ENCODE measurements at places on chromosomes 4 and X.

DNA sequence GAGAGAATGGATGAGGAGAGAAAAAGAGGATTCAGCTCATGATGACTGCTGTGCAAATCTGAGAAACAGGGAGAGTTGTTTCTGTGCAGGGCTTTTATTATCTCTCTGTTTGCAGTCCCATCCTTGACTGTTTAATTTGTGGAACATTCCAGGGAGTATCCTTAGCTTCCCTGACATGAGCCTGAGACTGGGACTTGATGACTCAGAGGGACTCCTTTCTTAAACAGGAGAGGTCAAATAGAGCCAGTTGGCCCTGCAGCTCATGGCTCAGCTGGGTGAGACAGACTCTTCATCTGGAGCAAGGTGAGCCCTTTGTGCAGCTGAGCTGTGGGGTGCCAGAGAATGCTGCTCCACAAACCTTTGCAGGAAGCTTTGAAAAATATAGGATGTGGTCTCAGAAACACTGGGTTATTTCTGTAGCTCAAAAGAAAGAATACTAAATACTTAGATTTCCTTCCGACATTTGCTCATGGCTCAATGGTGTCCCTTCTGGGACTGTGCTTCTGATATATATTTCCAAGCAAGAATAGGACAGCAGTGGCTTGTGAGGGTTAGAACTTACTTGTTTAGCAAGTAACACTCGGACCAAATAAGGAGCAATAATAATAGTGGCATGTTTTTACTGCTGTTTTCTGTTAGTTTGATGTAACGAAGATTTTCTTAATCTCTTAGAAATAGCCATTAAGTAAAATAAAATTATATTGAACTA is 14.5 kb downstream of the ARHGAP24 start:
- DNase-seq = peak; percentile 61

- DNase-seq = peak; percentile 71
Observed at GRCh38 chr4:48602222-48602621, 112.2 kb downstream of the ZAR1 start.

DNA sequence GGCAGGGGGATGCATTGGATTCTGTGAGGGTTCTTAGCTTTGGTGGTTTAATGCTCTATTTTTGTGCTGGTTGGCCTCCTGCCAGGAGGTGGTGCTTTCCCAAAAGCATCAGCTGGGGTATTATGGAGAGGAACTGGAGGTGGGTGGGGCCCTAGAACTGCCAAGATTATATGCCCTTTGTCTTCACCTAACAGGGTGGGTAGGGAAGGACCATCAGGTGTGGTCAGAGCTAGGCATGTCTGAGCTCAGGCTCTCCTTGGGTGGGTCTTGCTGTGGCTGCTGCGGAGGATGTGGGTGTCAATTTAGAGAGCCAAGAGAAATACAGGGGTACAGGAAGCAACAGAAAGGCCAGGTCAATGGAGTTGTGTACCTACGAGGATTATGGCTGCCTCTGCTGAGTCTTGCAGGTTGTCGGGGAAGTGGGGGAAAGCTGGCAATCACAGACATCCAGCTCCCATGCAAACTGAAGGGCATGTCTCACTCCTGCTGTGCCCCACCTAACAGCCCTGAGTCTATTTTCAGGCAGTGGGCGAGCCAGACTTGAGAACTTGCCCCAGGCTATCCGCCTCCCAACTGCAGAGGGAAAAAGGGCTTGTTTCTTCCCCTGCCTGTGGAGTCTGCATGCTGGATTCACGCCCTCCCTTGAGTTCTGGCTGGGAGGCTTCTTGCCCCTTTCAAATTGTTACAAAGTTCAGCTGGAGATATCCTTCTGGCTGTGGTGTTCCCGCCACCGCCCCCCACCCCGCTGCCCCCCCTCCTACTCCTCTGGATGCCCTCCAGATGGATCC is 212.0 kb downstream of the COMMD8 start:
- no peak for DNase-seq

DNA sequence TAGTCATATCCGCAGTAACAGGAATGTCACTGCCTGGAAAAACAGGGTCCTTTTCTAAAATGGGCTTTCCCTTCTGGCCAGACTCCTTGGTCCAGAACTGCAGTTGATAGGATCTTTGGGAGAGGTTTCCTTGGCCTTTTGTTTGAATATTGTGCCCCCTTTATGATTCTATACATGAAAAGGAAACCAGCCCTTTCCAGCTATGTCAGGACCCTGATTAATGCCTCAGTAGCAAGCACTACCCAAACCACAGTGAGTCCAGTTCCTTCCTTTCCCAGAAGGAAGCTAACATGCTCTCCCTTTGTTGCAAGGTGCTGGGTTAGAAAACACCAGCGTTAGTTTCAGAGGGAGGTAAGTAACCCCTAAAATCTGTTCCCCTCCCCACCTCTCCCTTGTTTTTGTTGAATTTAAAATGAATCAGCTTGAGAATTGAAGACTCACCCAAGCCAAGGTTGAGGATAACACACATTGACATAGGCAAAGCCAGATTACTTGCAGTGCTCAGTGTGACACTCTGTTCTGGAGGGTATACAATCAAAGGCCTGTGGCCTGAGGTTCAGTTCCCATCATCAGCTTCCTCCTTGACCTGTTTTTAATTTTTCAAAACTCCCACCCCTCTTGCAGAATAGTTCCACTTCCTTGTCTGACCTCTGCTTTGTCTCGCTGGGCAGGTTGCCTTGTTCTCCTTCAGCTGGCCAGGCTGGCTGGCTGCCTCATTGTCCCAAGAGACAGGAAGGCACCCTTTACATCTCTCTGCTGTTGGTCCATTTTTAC is 87.6 kb upstream of the PLAC1 start:
- DNase-seq = no peak

- DNase-seq = no peak
Observed at GRCh38 chr4:152556283-152556682, 20.4 kb upstream of the FBXW7 start.

DNA sequence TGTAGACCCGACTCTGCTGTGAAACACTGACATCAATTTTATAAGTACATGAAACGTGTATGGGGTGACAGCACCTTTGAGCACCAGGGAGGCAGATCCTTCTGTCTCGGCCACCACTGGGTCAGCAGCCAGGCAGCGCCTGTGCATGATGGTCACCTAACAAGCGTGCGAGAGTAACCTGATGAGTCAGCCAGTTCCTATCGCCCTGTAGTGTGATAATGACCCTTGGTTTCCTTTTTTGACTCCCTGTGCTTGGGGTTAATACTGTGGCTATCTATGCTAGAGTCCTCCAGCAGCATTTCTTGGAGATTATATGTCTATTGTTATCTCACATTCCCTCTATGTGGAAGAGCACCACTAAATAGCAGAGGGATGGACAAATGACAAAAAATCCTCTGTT is 101.6 kb downstream of the NPNT start:
- no peak for DNase-seq

GRCh38 chr4:3062471-3062870 is 11.9 kb downstream of the HTT-AS start:
- DNase-seq = no peak

DNA sequence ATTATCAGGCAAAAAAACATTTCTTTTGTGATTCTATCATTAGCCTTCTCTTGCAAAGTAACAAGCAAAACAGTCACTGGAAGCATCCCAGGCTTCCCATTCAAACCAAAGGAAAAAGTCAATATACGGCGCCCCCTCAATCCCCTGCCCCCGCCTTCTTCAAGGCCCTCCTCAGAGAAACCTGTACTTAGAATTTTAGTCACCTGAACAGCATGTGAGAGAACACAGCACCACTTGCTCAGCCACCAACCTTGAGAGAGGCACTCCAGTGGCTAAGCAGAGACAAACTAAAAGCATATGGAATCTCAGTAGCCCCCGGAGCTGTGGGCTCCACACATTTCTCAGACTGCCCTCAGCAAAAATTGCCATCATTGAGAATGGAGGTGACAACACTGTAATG is 25.2 kb downstream of the LEF1 start:
- DNase-seq = no peak

GRCh38 chr4:153634738-153635353 is 49.2 kb upstream of the TLR2 start:
- peak; percentile 21 for DNase-seq

DNA sequence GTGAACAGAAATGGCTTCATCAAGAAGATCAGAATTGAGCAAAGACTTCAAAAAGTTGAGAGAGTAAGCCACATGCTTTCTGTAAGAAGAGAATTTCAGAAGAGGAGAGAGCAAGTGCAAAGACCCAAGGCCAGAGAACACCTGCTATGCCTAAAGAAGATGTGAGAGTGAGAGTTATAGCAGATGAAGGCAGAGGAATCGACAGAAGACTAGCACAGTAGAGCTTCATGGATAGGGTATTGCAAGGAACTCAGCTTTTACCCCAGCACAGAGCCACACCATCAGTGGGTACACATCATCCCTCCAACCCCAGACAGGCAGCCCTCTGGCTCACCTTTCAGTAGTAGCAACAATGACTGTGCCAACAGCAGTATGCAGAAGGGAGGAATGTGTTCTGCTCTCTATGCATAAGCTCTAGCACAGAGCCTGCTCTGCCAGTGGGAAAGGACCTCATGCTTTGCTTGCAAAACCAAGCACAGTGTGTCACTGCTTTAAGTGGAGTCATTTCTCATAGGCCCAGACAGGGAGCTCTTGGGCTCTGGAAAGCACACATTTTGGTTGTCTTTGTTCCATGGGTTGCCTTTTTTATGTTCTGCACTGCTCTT is 318.6 kb downstream of the NAF1 start:
- DNase-seq = no peak

- peak; percentile 75 for DNase-seq
Observed at GRCh38 chr4:147768113-147768512, 36.2 kb downstream of the ARHGAP10 start.

DNA sequence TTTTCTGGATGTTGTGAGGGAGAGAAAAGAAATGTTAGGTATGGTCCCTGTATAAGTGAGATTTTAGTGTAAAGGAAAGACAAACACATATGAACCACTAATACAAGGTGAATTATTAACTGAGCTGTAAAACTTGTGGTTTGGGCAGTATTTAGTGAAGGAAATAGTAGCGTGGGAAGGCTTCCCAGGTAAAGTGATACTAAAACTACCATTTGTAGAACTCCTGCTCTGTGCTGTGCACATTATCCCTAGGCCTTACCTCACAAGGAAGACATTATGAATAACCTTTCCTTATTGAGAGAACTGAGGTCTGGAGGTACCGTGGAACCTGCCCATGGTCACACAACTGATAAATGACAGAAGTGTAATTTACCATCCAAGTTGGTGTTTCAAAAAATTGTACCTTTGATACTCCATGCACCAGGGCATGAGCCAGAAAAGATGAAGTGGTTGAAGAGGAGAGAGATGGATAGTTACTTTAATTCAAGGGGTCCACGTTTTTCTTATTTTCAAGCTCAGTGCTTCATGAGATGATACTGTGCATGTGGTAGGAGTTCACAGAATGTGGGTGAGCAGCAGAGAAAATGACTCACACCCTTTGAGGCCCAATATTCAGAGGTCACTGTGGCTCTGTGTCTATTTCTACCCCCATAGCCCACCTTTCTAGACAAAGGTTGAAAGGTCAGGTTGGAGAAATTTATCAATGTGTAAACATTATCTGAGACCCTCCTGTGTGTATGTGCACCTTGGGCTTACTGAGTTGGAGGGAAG is 2.6 kb upstream of the VSIG4 start:
- DNase-seq = no peak

DNA sequence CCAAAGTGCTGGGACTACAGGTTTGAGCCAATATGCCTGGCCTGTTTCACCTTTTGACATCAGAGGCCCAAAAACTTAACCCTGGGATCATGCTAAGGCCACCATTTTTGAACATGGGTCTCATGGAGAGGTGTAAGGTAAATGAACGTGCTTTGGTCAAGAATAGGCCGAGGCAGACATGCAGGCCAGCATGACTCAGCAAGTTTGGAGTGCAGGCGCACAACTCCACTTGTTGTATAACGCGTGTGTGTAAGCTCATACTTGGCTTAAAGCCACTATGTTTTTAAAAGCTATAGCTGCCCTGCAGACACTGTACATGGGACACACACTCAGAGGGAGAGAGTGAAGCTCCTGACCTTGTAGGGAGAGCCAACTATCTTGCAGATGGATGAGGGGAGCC is 43.8 kb upstream of the HPSE start:
- no peak for DNase-seq

- no peak for DNase-seq
Observed at GRCh38 chrX:121733514-121733913, 686.1 kb downstream of the GLUD2 start.

GRCh38 chrX:124103966-124104365 is 142.5 kb downstream of the STAG2 start:
- no peak for DNase-seq

GRCh38 chr4:38266616-38267015 is 306.4 kb downstream of the PTTG2 start:
- DNase-seq = peak; percentile 4

GRCh38 chrX:154350429-154351182 is 23.8 kb downstream of the FLNA start:
- DNase-seq = peak; percentile 4

DNA sequence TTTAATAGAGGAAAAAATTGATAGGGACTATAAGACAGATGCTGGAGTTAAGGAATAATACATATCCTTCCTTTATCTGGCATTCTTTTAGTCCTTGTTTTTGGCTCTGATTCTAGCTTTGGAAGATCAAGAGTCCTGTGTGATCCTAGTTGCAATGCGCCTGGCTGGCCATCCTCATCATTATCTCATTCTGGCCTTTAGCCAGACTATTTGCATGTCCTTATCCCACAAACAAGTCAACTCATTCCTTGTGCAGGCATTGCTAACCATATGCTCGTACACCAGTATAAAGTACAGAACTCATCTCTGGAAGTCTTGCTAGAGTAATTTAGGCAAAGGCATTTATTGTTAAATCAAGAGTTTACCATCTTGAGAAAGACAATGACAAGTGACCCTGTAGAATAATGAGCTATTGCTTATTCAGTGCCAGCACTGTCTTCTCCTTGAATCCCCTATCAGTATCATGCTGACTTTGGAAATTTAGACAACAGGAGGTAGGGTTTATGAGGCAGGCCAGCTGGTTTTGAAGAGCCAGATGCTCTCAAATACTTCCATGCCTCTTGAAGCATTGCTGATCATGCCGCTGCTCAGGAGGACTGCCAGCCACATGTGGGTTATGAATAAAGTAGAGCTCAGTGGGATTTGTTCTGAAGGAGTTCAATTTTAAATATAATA is 1730.3 kb upstream of the TENM3 start:
- no peak for DNase-seq

GRCh38 chr4:98399915-98400314 is 138.7 kb downstream of the RAP1GDS1 start:
- no peak for DNase-seq

DNA sequence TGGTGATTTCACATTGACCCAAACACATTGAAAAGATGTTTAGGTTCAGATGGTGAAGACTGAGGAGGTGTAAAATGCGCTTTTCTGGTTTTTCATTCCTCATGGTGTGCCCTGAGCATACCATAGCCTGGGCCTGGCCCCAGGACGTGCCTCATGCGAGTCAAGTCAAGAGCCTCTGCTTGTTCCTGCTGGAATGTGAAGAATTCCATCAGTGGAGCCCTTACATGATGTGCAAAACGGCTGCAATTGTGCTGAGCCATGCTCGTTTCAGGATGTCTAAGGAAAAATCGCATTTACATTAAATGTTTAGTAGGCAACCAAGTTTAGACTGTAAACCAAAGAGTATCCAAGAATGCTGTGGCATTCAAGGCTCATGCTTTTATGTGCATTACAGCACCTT is 34.9 kb downstream of the GYG2 start:
- DNase-seq = no peak

All from HCEC 1CT (cell line).